ENCODE measurements at places on chromosomes 2 and 18.

- no peak for DNase-seq
Measured at GRCh38 chr2:6883448-6884122, 6.0 kb downstream of the RSAD2 start.

DNA sequence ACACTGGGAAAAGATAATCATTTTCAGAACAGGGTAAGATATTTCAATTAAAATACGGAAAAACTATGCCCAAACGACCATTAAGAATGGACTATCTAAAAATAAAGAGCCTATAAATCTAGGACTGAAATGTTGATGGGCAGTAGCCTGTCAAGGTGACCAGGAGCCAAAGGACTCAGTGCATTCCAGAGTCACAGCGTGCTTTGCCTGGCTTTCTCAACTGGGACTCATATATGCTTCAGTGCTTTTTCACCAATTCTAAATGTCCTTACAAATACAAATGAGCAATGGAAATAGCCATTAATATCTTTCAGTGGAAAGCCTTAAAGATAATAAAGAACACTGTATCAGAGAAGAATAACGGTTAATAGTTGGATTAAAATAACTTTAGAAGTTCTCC is 35.4 kb downstream of the PREPL start:
- DNase-seq: no peak

DNA sequence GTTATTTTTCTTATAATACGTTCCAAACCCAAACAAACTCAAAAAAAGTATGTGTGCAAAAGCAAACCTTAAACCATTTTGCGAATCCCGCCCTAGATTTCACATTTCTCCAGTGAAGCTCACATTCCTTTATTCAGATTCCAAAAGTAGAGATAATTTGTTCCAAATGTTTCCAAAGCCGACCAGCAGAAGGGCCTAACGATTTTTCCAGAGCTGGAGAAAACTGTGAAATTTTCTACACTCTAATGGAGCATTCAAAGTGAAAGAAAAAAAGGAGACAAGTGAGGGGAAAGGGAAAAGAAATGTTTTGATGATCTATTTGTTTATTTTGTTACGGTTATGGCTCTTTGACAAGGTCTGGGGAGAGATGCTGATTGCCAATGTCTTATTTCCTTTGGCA is 286.5 kb upstream of the SLC14A2 start:
- no peak for DNase-seq

- DNase-seq: no peak
Measured at GRCh38 chr2:231991664-231992063, 30.2 kb downstream of the DIS3L2 start.

- no peak for DNase-seq
Measured at GRCh38 chr2:50343150-50343830, 688.6 kb downstream of the NRXN1 start.

DNA sequence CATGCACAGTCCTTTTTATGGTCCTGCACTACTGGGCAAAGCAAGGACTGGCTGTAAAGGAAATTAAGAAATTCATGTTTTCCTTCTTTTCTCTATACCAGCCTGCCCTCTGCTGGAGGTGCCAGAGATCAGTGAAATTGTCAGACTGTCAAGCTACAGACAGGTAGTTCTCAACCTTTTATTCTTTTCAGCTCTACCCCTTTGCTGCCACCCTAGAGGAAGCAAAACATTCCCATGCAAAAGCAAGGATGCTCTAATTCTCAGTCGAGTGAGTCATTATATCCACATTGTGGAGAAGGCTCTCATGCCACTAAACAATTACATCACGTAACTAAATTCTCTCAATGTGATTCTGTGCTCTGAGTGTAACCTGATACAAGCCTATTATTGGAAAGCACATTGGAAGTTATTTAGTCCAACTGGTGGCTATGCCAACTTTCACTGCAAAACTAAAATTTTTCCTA is 25.0 kb upstream of the RAPGEF4 start:
- no peak for DNase-seq

DNA sequence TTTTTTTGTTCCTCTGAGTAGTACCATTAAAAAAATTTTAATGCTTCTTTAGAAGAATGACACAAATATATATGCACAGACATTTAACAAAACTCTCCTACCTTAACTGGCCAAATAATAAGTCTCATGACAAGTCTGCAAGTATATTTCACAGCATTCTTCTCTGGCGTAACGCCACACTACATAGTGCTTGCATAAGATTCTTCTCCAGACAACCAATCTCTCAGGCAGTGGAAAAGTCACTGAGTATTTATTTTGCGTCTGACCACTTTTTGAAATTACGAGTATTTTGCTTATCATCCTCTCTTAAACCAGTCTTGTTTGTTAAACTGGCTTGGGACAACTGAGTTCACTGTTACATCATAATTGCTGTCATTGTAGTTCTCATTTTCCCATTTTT is 749.2 kb downstream of the ADCYAP1 start:
- no peak for DNase-seq

DNA sequence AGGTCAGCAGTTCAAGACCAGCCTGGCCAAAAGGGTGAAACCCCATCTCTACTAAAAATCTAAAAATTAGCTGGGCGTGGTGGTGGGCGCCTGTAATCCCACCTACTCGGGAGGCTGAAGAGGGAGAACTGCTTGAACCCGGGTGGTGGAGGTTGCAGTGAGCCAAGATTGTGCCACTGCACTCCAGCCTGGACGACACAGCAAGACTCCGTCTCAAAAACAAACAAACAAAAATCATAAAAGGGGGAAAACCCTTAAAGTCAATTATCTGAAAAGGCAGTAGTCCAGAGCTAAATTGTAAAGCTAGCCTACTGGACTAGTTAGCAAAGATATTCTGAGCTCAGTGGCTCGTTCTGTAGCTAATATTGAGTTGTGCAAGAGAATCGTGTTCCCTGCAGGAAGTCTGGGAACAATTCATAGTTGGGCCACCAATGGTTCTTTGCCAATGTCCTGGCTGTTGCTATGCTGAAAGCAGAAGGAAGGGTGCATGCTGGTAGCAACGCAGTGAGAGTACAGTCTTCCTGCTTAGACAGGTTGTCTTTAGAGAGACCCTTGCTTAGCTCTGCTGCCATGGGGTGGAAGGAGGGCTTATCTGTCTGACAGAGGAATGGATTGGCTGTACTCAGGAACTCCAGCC is 4.3 kb downstream of the TGOLN2 start:
- DNase-seq: no peak

- DNase-seq: no peak
Measured at GRCh38 chr2:152406119-152406835, 71.3 kb downstream of the FMNL2 start.

DNA sequence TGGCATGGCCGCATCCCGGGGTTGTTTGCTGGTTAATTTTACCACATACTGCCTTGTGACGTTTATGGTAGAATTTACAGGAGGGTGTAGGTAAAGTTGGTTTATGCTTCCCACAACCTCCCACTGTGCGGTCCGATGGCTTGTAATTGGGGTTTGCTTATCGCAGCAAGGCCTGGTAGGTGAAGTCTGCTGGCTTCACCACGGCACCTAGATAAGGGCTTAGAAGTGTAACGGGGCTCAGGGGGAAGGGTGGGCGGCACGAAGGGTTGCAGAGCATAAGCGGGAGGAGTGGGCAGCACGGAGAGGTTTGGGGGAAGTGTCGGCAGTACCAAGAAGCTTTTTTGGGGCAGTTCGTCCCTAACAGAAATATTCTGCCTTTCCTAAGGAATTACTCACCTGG is 39.0 kb upstream of the TMEM131 start:
- no peak for DNase-seq

DNA sequence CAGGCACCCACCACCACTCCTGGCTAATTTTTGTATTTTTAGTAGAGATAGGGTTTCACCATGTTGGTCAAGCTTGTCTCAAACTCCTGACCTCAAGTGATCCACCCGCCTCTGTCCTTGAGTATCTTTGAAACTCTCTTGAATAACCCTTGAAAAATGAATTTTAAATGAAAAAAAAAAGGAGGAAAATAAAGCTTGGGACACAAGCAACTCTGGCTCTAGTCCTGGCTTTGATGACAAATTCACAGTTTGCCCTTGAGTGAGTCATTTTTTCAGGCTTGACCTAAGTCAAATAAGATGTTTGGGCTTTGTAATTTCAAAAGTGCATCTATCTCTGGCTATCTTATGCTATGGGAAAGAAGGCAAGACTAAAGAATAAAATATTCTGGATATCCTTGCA is 79.0 kb upstream of the TRIB2 start:
- no peak for DNase-seq

- DNase-seq: no peak
Measured at GRCh38 chr2:201433394-201433995, 17.8 kb downstream of the TRAK2 start.

GRCh38 chr18:50709193-50709592 is 110.6 kb downstream of the MRO start:
- DNase-seq: no peak

- no peak for DNase-seq
Measured at GRCh38 chr2:234447189-234447588, 49.7 kb downstream of the ARL4C start.

DNA sequence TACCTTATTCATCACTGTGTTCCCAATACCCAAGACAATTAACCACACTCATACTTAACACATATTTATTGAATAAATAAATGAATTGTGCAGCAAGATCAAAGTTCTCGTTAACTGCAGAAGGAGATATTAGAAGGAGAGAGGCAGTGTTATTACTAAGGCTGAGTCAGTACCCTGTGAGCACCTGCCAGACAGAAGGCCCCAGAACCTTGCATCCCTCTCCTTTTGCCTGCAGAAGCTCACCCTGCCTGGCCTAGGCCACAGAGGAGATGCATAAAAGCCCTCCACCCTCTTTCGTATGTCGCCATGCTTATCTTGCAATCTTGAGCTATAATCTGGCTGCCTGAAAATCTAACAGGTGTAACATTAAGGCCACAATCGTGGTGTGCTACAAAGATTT is 20.5 kb upstream of the RNF149 start:
- DNase-seq: no peak

GRCh38 chr2:39091543-39091942 is 29.3 kb downstream of the SOS1 start:
- DNase-seq: no peak

DNA sequence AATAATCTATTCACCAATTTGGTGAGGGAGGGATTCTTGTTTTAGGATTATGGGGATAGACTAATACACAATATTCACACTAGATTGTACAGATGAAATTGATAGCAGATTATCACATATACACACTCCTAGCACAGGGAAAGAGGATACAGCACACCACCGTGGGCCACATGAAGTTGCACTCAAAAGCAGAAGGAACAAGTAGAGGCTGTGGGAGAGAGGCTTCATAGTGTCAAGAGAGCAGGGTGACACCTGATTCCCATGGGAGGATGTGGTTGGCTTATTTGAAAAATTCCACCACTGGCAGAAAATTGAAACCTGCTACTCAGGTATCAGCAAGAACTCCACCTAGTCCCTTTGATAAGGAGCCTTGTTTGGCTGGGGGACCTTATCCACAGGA is 395.6 kb downstream of the SPAG16 start:
- no peak for DNase-seq

GRCh38 chr2:10732924-10733565 is 11.6 kb downstream of the ATP6V1C2 start:
- DNase-seq: no peak

DNA sequence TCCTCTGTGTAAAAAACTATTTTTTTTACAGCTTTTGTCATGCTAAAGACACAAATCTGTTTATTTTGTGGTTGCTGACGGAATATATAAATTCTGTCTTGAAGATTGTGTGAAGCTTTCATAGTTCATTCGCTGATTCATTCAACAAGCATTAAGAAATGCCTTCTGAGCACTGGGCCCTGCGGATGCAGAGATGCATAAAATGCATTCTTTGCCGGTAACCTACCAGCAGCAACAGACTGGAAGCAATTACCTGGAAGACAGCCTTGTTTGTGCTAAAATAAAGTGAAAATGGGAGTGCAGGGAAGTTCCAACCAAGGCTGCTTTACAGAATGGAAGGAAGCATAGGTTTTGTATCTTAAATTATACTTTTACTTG is 119.7 kb downstream of the PMAIP1 start:
- no peak for DNase-seq

DNA sequence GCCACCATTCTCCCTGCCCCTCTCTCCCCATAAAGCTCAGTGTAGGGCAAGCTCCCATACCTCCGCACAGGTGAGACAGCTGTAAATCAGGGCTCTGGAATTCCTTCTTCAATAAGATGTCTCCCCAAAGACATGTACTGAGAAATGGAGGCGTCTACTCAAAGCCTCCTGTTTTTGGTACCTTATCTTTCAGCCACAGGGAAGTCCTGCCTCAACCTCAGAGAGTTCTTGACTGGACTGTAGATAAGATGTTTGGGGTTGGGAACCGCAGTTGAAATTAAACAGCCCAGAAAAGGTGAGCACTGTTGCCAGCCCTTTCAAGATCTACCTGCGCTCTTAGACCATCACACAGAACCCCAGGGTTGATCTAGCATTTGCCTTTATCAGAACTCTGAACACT is 1.4 kb upstream of the GALNT14 start:
- DNase-seq: no peak

DNA sequence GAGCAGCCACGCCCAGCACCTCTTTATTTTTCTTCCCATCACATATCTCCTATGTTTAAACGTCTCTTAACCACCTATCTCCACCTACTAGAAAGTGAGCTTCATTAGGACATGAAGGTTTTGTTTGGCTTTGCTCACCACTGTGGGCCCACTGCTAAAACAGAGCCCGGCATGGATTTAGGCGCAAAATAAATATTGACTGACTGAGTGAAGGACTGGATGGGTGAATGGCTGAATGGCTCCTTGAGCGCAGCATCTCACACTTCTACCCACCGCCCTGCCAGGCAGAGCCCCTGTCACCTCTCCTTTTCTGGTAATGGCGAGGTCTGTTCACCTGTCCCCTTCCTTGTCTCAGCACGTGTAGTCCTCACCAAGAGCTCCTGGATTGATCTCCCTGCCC is 10.1 kb downstream of the CAPG start:
- DNase-seq: no peak

GRCh38 chr18:32238635-32239268 is 48.9 kb downstream of the MEP1B start:
- no peak for DNase-seq

GRCh38 chr18:8937160-8938094 is 165.1 kb upstream of the NDUFV2 start:
- no peak for DNase-seq

DNA sequence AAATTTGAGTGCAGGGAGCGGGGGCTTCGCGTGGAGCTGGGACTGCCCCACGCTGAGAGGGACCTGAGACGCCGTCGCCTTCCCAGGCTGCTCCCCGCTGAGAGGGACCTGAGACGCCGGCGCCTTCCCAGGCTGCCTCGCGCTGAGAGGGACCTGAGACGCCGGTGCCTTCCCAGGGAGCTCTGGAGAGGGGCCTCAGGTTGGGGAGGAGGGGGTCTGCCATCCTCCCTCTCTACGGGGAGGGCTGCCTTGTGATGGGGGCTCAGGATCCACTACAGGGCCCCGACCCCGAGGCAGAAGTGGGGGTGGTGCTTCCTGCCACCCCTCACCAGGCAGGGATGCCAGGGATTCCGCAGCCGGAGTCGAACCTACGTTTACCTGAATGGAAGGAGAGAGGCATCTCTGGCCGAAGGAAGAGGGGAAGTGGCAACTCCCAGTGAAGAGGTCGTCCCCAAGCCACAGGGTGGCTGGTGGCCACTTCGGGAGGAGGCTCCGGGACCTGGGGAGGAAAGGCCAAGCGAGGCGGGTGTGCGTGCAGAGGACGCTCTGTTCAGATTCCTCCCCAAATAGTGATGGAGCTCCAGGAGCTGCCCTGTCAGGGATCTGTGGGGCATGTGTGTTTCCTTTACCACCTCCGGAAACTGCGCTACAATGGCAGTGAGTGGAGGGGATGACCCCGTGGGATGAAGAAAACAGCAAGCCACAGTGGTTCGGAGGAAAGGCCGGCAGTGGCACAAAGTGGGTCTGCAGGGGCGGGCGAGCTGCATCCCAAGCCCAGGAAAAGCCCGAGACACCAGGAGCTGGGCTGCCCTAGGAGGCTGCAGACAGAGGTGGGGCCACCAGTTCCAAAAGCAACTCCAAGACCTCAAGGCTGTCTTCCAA is 108.2 kb upstream of the CTDP1 start:
- DNase-seq: no peak

Measured in iPS DF 19.7 (cell line).